ENCODE measurements at places on chromosomes 2 and 18.

DNA sequence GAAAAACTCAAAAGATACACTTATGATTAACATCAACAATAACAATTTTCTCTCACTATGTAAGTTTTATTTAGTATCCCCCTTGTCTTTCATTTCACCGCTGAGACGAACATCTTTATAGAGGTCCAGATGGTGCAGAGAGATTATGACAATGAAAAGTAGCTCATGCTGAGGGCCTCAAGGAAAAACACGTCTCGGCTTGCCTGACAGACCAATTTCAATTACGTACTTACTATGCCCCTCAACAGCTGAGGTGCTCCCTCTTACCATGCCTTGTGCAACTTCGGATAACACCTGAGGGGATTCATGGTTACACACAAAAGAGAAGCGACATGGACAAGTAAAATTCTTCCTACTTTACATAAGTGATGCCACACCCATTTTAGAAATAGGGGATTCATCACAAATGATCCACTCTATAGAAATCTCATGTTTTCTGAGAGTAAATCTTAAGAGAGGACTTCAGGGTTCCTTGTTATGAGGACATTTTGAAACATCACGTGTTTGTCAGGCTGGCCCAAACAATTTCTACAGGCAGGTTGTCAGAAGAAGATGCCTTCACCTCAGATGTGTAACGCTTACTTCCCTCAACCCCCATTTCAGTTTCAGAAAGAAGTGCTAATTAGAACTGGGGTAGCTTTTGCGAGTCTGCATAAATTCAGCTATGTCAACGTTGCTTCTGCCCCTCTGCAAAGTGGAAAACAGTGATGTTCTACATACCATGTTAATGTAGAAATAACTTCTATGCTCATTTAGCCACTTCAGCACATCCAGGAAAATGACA, 191.4 kb downstream of the NRXN1 start:
- no peak for DNase-seq

GRCh38 chr2:24009680-24010476, at the start of gene MFSD2B:
Gene MFSD2B (plus strand): TSS chr2:24010085. CDS start chr2:24010097, 12 bp downstream.
- no peak for DNase-seq

GRCh38 chr18:7760967-7761948, 194.1 kb downstream of the PTPRM start:
- DNase-seq: no peak

GRCh38 chr2:188620916-188621315, 329.2 kb downstream of the GULP1 start:
- DNase-seq: no peak

- no peak for DNase-seq
Measured at GRCh38 chr2:96514521-96514920, 9.4 kb upstream of the NEURL3 start.

DNA sequence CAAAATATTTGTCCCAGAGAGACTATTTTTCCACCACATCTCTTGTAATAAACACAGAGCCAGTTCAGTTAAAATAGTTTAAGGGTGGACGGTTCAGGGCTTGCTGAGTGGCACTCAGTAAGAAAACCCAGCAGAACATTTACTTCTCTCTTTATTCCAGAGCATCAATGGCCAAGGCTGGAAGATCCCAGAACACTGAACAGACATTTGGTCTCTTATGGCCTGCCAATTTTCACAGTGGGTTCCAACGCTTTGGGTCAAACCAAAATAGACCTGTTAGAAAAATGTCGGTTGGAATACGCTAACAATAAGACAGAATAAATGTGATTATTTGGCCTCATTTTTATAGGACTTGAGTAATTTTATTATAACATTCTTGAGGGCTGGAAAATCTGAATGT, 580.3 kb upstream of the TMEFF2 start:
- no peak for DNase-seq

GRCh38 chr2:237932731-237933131, 34.1 kb upstream of the UBE2F start:
- DNase-seq: no peak

DNA sequence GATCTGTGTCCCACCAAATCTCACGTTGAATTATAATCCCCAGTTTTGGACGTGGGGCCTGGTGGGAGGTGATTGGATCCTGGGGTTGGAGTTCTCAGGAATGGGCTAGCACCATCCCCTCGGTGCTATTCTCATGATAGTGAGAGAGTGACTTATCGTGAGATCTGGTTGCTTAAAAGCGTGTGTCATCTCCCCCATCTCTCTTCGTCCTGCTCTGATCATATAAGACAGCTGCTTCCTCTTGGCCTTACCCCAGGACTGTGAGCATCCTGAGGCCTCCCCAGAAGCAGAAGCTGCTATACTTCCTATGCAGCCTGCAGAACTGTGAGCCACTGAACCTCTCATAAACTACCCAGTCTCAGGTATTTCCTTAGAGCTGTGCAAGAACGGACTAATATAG, 163.7 kb upstream of the NDUFV2 start:
- DNase-seq: no peak

DNA sequence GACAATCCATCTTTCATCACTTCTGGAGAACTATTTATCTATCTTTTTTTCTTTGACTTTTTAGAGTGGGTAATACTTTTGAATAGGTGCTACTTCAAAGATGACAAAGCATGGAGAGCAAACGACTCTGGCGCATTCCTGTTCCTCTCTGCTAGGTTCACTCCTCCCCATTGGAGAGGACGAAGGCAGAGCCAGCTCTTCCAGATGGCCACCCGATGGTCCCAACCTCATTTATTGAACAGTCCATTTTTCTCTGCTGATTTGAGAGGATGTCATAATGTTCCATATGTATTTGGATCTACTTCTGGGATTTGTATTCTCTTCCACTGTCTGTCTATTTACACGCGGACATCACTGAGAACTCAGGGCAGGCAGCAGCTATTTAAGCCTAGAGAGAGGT, 284.3 kb upstream of the CXCR4 start:
- no peak for DNase-seq

DNA sequence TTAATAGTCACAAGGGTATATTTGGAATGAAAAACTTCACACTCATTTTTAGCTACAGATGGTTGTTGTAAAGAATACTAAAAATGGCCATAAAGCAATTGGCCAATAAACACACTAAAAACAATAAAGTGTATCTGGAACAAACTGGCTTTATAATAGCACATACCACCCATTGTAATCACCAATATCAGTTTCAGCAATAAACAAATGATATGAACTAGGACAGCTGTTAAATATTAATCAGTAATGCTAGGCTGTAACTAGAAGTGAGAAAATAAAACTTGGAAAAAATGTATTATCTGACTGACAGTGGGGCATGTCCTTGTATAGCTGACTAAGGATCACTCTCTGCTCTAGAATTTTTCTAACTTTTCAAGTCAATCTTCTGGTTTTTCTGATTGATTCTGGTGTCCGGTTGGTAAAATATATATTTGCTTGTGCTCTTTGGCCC, 312.5 kb downstream of the RND3 start:
- no peak for DNase-seq

DNA sequence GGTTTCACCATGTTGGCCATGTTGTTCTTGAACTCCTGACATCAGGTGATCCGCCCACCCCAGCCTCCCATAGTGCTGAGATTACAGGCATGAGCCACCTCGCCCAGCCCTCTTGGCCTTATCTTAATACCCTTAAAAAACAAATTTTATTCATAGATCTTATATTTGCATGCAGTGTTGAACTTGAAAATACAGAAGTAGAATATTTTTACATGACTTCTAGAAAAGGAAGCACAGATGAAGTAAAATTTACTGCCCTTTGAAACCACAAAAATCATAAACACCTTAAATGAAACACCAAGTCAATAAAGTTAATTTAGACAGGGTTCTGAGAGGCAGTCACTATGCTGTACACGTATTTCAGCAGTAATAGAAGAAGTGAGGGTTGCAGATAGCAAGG, 145.7 kb downstream of the CERS6 start:
- no peak for DNase-seq

DNA sequence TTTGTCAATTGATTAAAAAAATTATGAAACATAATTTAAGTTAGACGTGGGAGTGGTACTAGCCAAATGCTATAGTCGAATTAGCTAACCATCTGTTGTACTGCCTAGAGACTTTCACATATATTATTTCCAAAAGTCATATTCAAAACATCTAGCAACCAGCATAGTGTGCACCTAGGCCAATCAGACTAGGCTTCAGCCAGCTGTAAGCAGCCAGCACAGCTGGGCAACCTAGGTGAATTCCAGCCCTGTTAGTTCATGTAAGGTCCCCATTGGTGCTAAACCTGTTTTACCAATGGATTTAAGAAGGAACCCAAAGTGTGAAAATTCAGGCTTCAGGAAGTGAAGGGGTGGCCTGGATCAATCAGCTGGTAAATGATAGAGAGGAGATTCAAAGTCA, 144.3 kb downstream of the BCL2 start:
- DNase-seq: no peak

GRCh38 chr2:69659941-69660483, 16.5 kb upstream of the AAK1 start:
- DNase-seq: no peak

GRCh38 chr2:8922431-8922830, 81.1 kb downstream of the MBOAT2 start:
- no peak for DNase-seq

- no peak for DNase-seq
Measured at GRCh38 chr2:120774557-120775160, 39.0 kb downstream of the GLI2 start.

DNA sequence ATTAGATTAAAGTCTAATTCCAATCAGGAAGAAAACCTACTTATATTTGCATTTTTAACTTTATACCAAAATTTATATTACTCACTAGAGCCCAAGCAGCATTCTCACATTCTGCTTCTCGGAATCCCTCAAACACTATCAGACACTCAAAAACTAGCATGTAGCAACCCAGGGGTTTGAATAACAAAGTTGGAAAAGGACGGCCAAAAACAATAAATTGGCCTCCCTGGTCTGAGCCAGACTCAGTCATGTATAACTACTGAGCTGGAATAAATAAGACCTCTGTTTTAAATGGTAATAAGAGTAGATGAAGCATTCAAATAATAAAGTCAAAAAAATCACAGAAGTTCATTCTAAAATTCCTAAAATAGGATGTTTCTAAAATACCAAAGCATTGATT, 290.9 kb downstream of the IRS1 start:
- DNase-seq: no peak

DNA sequence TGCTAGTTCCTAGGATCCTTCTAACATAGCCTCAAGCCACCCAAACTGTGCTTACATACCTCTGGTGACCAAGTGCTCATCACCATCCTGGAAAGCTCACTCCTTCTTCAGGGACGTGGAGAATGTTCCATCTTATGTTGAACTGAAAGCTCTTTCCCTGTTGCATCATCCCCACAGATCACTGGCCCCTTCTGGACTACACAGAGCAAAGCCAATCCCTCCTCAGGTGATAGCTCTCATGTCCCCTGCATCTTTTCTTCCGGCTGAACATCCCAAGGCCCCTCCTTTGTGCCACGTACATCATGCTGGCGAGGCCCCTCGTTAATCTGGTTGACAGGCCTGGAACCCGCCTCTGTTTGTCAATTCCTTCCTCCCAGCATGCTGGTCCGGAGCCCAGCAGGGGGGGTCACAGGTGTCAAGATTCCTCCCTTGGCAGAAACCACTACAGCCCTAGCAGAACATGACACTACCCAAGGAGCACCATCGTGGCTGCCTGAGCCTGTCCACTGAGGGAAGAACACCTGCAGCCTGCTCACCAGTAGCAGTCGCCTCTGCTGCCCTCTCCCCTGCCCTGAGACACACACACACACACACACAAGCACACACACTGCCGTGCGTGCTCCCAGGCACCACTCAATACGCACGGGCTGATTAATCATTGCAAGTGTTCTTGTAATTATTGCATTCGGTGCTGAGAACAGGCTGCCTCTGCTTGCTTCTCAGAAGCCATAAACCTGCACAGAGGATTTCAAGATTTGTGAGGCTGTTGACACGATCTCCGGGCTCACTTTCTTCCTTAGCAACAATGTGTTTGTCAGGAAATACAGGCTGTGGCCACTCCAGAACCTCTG, 6.3 kb upstream of the KCNK3 start:
- no peak for DNase-seq

GRCh38 chr2:162011706-162012564, 62.1 kb downstream of the DPP4 start:
- DNase-seq: no peak

GRCh38 chr18:49022311-49023161, 71.8 kb upstream of the SMAD7 start:
- DNase-seq: no peak

- DNase-seq: no peak
Measured at GRCh38 chr2:227057060-227057459, 106.9 kb downstream of the COL4A4 start.

Data from stimulated activated CD4-positive, alpha-beta T cell treated with anti-CD3 and anti-CD28 coated beads, Interleukin-15, amount 100 ng/mL, for 1 hour (primary cell).